ENCODE measurements at places on chromosomes 7 and 10.
A peak's percentile ranks its signal among the peaks of the same experiment; 100 is the strongest.

DNA sequence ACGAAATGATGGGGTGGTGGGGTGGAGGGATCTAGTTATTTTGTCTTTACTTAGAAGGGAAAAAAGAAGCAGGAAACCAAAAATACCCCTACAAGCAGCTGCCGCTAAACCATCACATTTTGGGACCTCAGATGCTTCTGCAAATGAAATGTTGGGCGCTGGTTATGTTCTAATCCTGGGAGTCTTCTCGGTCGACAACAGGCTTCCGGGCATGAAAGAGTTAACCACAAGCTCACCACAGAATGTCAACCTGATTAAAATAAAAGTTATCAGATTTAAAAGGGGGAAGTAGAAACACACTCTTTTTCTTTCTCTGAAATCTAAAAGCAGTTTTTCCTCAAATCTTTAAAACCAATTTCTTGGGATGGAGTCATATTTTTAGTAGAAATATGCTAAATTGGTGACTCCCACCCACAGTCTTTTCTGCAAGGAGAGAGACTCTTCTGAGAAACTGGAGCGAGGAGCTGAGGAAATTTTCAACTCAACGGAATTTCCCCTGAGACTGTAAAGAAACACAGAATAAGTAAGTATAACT is 16.8 kb downstream of the IL2RA start:
- DNase-seq: no peak

GRCh38 chr10:80268266-80268665 is 21.2 kb downstream of the MAT1A start:
- no peak for DNase-seq

DNA sequence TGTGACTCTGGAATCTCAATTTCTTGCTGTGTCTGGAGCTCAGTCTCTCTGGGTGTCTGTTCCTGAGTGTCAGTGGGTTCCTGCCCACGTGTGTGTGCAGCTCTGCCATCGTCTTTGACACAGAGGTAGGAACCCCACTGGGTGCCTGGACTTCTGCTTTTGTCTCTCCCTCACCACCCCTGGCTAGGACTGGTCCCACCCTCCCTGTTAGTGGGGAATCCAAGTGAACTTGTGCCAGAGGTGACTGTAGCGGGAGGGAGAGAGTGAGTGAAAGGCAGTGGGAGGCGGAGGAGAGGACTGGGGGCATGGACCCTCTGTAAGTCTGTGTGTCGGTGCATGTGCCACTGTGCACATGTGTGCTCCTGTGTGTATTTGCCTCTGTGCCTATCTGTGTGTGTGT is 299.9 kb upstream of the ZMIZ1 start:
- DNase-seq: no peak

- DNase-seq: no peak
Observed at GRCh38 chr7:121953164-121953563, 80.2 kb downstream of the PTPRZ1 start.

DNA sequence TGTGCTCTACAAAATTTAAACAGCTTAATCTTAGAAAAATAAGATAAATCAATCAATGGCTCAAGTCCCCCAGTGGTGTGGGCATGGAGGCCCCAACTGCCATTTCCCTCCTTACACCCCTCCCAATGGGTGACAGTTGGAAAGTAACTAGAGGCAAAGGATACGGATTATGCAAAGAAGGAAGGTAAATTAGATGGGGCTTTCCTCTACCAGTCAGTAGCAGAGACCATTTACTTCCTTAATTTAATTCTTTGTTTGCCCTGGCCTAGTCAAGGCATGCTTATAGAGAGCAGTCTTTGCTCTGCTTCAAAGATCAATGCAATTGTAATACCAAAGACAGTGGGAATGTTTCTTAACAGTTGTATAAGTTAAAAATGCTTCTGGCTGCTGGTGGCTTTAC is 63.3 kb upstream of the PAPSS2 start:
- no peak for DNase-seq

GRCh38 chr7:151652111-151652510 is 132.4 kb upstream of the RHEB start:
- DNase-seq: no peak

GRCh38 chr10:31820778-31821369 is 107.8 kb downstream of the ARHGAP12 start:
- no peak for DNase-seq

DNA sequence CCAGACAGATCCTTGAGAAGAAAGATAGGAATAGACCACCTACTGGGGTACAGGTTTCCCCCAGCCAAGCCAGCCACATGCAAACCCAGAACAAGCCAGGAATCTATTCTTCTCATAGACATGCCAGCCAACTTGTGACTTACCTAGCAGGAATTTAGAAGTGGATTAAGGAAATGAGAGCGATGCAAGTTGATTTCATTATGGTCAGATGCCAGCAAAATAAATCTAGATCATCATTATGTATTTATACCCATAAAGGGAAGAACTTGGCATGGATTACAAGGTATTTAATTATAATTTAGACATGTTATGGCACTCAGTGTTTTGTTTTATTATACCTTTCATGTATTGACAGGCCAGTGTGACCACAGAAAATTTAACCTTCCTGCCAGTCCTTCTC is 32.8 kb downstream of the SLC35G1 start:
- DNase-seq: peak; percentile 31

DNA sequence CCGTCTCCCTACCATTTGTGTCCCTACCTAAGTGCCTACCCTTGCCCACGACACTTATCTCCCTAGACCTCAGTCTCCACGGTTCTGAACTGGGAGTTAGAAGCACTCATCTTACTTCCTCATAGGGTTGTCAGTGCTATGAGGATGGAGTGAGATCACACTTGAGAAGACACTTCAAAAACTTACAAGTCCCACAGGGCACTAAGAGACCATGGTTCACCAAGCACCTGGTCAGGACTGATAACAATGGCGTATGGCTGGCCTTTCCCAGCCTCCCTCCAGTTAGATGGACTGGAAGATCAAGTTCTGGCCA is 43.2 kb downstream of the KCNMA1 start:
- no peak for DNase-seq

DNA sequence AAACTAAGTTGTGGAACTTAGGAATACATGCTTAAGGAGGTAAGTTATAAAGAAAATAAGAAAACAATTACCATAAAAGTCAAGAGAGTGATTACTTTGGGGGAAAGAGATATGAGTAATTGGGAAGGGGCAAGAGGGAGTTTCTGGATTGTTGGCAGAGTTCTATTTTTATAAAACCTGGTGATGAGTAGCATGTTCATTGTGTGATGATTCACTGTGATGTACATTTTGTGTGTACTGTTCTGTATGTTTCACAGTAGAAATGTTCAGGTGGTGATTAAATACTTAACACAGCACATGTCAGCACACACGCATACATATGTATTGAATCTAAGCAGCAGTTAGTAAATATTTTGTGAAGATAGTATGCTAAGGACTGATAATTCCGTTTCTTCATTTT is 9.7 kb upstream of the OIT3 start:
- DNase-seq: no peak

DNA sequence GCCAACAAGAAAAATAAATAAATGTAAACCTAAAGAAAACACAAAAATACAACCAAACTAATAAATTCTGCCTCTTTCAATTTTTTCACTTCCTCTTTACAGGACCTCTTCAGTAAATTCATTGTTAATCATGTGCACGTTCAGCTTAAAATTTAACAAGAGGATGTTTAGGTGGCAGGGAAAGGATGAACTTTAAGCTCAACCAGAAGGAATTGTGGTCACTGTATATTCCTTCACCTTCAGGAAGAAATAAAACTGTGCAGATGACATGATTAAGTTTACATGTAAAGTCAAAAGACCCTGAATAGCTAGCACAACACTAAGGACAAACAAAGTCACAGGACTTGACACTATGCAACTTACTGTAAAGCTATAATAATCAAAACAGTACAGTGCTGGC is 33.0 kb downstream of the KIF5B start:
- no peak for DNase-seq

GRCh38 chr10:78284381-78284780 is 250.7 kb downstream of the RPS24 start:
- no peak for DNase-seq

DNA sequence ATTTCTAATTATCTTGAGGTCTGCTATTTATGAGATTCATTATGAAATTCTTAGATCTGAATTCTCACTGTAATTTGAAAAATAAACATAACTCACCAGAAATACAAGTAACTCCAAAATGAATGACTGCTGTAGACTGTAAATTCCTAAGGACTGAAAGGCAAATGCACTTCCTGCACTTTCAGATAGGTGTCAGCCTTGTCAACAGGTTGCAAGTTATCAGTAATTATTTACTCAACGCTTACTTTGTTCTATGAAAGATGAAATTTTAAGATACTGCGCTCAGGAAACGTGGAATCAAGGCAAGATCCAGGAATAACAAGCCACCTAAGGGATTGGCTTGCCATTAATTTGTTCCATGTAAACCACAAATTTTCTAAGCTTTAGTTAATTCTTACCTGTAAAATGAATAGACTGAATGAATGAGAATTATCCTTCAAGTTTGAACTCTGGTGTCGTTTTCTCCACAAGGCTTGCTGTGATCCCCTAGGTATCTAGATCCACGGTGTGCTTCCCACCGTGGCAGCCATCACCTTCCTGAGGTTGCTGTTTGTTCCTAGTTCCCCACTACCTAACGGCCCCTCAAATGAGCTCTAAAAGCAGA is 12.6 kb downstream of the DHX32 start:
- no peak for DNase-seq

- DNase-seq: no peak
Observed at GRCh38 chr7:93148144-93148543, at the start of gene SAMD9L. Gene SAMD9L (minus strand): TSS chr7:93148385. CDS start chr7:93135971, 12,414 bp downstream.

DNA sequence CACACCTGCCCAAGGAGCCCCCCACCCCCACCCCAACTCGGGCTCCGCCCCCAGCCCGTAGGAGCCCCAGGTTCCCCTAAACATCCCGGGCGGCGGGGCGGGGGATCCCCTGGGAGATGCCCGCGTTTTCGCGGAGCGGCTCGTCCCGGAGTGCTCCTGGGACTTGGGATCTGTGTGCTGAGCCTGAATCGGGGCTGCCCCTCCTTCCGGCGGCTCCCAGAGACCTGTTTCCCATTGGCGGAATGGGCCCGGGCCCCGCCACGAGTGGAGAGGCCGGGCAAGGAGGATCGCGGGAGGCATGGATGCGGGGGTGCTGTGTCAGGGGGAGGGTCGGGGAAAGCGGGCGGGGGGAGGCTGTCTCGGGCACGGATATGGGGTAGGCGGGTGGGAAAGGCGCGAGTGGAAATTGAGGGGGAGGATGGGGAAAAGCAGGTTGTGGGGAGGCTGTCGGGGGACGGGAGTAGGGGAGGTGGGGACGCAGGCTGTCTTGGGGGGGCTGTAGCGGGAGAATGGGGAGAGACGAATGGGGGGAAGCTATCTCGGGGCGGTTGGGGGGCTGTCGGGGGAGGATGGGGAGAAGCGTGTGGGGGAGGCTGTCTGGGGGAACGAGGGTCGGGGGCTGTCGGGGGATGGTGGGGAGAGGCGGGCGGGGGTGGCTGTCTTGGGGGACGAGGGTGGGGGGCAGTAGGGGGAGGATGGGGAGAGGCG is 572 bp upstream of the BHLHA15 start:
- no peak for DNase-seq

DNA sequence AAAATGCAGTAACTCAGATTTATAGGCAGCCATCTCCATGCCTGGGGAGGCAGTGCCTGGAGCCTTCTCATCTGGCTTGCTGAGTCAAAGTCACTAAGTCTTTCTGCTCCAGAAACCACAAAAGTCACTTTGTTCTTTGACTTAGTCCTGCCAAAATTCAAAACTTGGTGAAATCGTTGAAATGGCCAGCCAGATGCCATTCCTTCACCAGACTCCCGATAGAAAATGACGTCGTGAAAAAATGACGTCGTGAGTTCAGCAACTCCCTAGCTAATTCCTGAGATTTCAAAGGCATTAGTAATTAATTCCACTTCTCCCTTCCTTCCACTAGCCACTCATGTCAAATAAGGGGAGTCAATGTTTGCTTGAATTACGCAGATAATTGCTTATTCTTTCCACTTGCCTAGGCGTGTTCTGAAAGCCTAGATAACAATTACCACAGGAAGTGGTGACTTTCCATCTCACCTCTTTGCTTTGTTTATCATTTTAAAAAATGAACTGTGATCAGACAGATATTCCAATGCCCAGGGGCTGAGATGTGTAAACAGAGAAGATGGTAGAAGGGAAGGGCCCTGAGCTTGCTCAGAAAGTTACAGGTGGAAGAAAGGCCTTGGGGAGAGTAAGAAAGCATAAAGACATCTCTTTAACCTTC is 48.5 kb upstream of the OSBPL3 start:
- no peak for DNase-seq

DNA sequence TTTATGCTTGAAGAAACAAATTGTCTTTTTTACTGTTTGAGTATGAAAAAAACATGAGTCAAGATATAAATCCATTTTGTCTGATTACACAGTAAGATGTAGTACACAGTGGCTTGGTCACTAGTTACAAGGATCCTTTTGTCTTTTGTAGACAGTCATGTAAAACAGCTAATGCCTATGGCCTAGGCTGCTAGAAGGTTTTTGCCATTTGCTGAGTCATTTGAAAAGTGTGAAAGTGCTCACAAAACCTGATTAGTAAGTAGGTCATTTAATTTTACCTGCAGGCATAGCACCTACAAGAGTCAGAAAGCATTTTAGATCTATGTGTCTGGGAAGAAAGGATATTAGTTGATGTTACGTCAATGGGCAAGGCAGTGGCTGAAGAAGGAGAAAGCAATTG is 819.4 kb downstream of the MAGI2 start:
- DNase-seq: no peak

GRCh38 chr7:15985587-15986384 is 299.3 kb upstream of the MEOX2 start:
- no peak for DNase-seq

DNA sequence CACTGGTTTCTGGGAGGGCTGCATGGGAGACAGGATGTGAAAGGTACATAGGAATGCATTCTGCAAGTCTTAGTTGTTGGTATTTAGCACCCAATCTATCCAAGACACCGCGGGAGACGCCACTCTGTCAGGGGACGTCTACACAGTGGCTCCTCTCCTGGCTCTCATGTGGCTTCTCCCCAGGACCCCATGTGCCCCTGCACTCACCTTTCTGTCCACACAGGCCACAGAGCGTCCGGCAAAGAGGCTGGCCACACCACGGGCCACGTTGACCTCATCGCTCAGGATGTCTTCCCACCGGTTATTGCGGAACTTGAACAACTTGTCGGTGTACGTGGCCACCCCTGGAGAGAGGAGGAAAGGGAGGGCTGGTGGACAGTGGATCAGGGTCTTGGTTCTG is 73.4 kb downstream of the GOLGA7B start:
- no peak for DNase-seq

- DNase-seq: no peak
Observed at GRCh38 chr7:133434246-133434865, 181.5 kb downstream of the EXOC4 start.

GRCh38 chr10:83943049-83943448 is 196.3 kb upstream of the GHITM start:
- DNase-seq: no peak

DNA sequence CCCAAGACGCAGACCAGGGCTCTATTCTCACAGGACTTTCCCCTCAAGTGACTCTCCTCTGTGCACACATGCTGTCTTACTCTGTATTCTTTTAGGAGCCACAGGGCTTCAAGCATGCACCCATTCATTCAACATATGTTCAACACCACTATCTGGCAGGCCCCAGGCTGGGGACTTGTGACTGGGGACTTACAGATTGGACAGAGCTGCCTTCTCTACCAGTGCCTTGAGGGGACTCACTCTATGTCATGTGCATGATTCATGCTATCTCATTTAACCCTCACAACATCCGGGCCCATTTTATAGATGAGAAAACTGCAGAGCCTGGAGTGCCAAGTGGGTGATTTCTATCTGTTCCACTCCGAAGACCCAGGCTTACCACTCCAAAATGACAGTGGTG is 34.3 kb downstream of the MYL10 start:
- no peak for DNase-seq

GRCh38 chr10:6030940-6031339 is 31.2 kb downstream of the IL2RA start:
- DNase-seq: no peak

Data from T47D (cell line).